ENCODE measurements at places on chromosomes 7 and 10.
A peak's percentile ranks its signal among the peaks of the same experiment; 100 is the strongest.

DNA sequence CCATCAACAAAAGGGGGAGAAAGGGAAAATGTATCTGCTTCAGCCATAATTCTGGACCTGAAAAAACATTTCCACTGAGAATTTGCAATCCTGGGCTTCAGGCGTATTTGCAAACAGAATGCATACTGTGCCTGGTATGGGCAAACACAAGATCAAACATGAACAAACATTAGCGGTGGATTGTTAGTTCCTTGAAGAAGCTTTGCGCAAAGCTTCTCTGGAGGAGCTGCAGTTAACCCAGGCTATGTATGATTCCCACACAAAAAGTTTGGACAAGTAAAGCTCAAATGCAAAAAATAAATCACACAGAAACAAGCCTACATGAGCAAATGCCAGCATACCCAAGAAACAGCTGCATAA is 20.4 kb upstream of the HILPDA start:
- no peak for DNase-seq

- DNase-seq: no peak
Observed at GRCh38 chr7:79555571-79555970, 102.1 kb upstream of the MAGI2 start.

GRCh38 chr7:156151658-156152057 is 339.4 kb upstream of the SHH start:
- no peak for DNase-seq

DNA sequence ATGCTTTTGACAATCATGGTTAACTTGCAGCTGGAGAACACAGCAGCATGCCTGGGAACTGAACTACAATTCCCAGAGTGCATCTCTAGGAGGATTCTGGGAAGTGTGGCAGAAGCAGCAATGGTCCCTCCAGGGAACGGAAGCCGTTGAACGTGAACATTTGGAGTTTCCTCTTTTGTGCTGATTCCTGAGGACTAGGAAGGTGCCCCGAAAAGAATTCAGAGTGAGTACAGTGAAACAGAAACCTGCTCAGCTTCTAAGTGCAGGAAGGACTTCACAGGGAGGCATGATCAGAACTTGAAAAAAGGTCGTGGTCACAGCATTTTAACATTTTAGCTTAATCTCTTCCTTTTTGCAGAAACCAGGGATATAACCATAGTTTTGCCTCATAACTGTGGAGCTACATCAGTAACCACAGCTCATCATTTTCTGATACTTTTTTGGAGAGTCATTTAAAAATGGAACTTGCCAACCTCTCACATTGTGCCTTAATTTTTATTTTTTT is at the start of gene NUDT13:
Gene NUDT13 (plus strand): TSS at position 111 of the 505 bp plus-strand sequence. CDS start 3,911 bp downstream, outside the sequence.
- DNase-seq: peak; percentile 54

GRCh38 chr10:21488957-21489446 is 36.5 kb downstream of the SKIDA1 start:
- no peak for DNase-seq

- DNase-seq: no peak
Observed at GRCh38 chr10:126240483-126240882, 147.8 kb downstream of the ADAM12 start.

- DNase-seq: no peak
Observed at GRCh38 chr10:84342584-84342983, 14.2 kb downstream of the CCSER2 start.
